Activated CD8-positive, alpha-beta T cell treated with anti-CD3 and anti-CD28 coated beads for 36 hours (primary cell): ENCODE measurements at places on chromosomes 3 and 15. TPM values are rescaled to one million over a fixed set of nuclear protein-coding genes. Genes with fewer than 3 reads are reported as not detected.

DNA sequence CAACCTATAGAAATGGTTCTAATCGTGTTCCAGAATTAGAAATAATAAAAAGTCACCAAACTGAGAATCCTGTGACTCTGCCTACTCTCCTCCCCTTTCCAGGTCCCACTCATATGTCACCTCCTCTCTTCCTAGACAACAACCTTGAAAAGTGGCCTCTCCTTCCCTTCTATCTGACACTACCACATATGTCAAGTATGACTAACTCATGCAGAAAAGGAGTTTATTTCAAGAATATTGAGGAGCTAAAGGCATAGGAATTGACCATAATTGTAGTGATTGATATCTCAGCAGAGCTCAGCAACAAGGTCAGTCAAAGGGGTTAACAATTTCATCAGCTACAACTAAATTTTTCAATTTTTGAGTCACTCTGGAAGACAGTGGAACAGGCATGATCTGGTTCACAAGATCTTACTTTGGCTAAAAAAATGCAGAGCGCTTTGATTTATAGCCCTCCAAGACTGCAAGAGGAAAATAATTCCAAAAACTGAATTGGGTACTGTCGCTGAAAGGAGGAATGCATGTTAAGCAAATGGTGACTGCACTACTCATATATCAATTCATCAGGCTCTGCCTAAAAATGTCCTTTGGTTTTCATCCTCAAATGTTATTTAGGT is 160.6 kb upstream of the ARHGEF26 start:
- no peak overlapping the region for H3K4me3 ChIP-seq
- no peaks in the 10 kb centered on the region for H3K36me3 ChIP-seq
- H3K27ac ChIP-seq = no peak overlapping the region
- peaks cover 3% of the 10 kb centered on the region for H3K27me3 ChIP-seq

DNA sequence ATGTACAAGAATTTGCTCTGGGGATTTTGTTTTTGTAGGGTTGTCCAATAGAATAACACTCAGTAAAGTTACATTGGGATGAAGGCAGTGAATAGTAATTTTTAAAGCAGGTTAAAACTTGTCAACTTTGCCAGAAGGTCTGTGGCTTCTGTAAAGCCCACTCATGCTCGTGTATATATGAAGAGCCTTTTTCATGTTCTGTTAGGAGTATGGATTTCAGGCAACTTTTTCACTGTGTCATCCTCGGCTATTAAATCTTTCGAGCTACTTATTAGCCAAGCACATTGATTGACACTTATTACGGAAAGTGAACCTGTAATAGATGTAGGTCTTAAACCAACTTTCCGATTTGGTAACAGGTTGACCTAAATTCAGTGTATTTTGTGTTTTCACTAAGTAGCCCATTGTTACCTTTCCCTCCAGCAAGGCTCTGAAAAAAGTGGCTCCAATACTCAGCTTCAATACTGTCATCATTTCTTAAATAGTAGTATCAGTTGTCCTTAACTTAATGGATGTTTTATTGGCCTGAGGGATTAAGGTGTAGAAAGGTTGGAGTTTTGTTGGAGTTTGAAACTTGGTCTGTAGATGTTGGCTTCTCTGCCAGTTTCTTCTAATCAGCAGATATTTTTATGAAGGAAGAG is 1.7 kb downstream of the PAK2 start:
- H3K4me1 ChIP-seq = peaks cover 31% of the 10 kb centered on the region
- peak overlapping the region; percentile 94 for H3K4me3 ChIP-seq
- H3K36me3 ChIP-seq = peaks cover 25% of the 10 kb centered on the region
- no peak for DNase-seq

GRCh38 chr3:118573912-118574311 is 460.7 kb downstream of the IGSF11 start:
- H3K27ac ChIP-seq = no peak overlapping the region
- no peaks in the 10 kb centered on the region for H3K27me3 ChIP-seq
- H3K4me1 ChIP-seq = no peaks in the 10 kb centered on the region
- no peak overlapping the region for H3K4me3 ChIP-seq
- no peaks in the 10 kb centered on the region for H3K36me3 ChIP-seq

- peaks cover 25% of the 10 kb centered on the region for H3K4me1 ChIP-seq
- no peaks in the 10 kb centered on the region for H3K27me3 ChIP-seq
- no peak for DNase-seq
- H3K4me3 ChIP-seq = no peak overlapping the region
Measured at GRCh38 chr15:57111002-57111401, 192.6 kb downstream of the TCF12 start.

DNA sequence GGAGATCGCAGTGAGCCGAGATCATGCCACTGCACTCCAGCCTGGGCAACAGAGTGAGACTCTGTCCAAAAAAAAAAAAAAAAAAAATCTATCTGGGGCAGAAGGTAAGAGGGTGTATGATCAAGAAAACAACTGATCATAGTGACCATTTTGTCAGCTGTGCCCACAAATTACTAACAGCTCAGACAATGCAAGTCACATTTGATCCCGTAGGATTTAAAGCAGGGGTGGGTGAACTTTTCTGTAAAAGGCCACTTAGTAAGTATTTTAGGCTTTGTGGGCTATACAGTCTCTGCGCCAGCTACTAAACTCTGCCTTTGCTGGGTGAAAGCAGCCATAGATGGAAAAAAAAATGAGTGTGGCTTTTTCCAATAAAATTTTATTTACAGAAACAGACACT is 57.6 kb upstream of the ABI3BP start:
- H3K27me3 ChIP-seq = peaks cover 2% of the 10 kb centered on the region
- no peak for DNase-seq
- H3K4me3 ChIP-seq = no peak overlapping the region
- H3K36me3 ChIP-seq = no peaks in the 10 kb centered on the region
- H3K4me1 ChIP-seq = no peaks in the 10 kb centered on the region
- H3K27ac ChIP-seq = no peak overlapping the region

DNA sequence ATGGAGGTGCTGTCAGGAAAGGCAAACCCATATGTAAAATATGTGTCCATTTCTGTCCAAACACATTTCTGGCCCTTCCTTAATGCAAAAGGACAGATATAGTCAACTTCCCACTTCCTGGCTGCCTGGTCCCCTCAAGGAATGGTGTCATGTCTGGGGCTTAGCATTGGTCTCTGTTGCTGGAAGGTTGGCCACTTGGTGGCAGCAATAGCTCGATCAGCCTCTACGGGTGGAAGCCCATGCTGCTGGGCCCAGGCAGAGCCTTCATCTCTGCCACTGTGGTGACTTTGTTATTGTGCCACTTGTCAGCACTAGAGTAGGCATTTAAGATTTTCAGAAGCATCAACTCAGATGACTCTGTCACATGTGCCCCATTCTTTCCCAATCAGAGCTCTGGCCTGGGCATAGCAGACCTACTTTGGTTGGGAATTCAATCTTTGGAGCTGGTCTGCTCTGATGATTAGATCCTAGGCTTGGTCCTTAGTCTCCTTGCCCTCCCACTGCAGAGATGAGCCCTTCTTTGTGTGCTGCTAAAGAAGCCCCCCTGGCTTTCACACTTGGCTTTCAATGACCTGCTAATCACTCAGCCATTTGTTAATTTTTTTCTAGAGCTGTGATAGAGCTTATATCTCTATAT is 51.0 kb upstream of the SPSB4 start:
- no peaks in the 10 kb centered on the region for H3K36me3 ChIP-seq
- no peak overlapping the region for H3K4me3 ChIP-seq
- peaks cover 1% of the 10 kb centered on the region for H3K27me3 ChIP-seq

DNA sequence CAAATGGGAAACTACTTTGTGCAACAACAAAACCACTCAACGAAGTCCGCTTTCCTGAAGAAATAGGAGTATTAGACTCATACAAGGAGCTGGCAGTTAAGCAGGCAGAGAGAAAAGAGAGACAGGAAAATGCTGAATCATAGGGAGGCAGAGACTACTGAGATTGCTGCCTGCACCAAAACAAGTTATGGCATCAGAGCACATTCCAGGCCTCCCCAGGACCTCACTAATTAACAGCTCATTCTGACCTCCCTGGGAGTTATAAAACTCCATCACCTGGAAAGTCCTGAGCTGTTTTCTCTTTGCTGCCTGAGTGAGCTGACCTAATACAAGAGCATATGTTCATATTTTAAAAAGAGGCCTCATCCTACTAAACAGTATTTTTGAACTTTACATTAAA is 741.0 kb downstream of the MCTP2 start:
- H3K4me3 ChIP-seq = no peak overlapping the region
- H3K4me1 ChIP-seq = no peaks in the 10 kb centered on the region
- H3K27me3 ChIP-seq = peaks cover 2% of the 10 kb centered on the region
- no peak overlapping the region for H3K27ac ChIP-seq
- no peaks in the 10 kb centered on the region for H3K36me3 ChIP-seq

DNA sequence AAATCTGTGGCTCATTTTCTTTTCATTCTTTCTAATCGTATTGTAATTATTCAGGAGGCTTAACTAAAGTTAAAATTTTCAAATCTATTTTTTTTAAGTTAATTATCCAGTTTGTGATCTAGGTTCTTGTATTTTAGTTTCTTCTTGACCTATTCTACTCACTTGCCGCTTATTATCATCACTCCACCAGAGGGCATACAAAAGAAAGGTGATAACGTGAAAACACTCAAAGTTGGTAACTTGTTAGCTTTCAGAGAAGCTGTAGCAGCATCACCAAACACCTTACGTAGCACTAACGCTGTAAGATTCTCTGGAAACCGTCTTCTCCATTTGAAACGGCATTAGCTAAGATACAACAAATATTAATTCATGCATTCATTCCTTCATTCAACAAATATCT is 4.8 kb downstream of the GNB4 start:
- H3K4me1 ChIP-seq = peaks cover 8% of the 10 kb centered on the region
- peaks cover 38% of the 10 kb centered on the region for H3K27me3 ChIP-seq
- no peak for DNase-seq
- H3K4me3 ChIP-seq = no peak overlapping the region

DNA sequence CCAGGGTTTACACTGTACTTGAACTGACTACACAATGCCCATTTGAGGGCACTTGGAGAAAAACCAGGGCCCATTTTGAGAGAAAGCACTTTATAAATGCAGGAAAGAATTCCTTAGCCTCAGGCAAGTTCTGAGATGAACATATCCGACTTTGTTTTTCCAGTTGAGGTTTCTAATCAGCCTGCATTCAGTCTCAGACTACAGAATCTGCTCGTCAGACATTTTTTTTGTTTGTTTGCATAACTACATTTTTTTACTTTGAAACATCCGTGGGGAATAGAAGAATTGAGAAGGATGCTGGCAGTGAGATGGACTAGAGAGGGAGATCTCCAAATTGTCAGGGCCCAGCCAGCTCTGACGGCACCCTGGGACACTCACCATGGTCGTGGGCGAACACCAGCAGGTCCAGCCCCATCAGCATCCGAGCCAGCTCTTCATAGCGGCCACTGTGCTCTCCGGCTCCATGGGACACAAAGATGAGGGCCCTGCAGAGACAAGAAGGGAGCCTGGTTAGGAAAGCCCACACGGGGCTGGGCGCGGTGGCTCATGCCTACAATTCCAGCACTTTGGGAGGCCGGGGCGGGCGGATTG is 40.8 kb downstream of the MGLL start:
- DNase-seq = no peak
- no peak overlapping the region for H3K27ac ChIP-seq
- no peak overlapping the region for H3K4me3 ChIP-seq
- peaks cover 2% of the 10 kb centered on the region for H3K36me3 ChIP-seq
- H3K4me1 ChIP-seq = peaks cover 6% of the 10 kb centered on the region

- H3K27me3 ChIP-seq = no peaks in the 10 kb centered on the region
- DNase-seq = no peak
- H3K36me3 ChIP-seq = peaks cover 20% of the 10 kb centered on the region
- no peak overlapping the region for H3K4me3 ChIP-seq
Measured at GRCh38 chr15:75043509-75044257, 20.3 kb downstream of the PPCDC start.

The SAMMSON gene
- not detected for total RNA-seq

The POTEB gene
- not detected for total RNA-seq
